ENCODE measurements at places on chromosomes 6 and 20.

- DNase-seq: no peak
These were observed 135.3 kb upstream of the BMP2 start for GRCh38 chr20:6632187-6632586.

GRCh38 chr6:53503060-53503459, 41.8 kb downstream of the GCLC start:
- no peak for DNase-seq

- no peak for DNase-seq
These were observed 187.7 kb downstream of the ZDHHC14 start for GRCh38 chr6:157568702-157569101.

DNA sequence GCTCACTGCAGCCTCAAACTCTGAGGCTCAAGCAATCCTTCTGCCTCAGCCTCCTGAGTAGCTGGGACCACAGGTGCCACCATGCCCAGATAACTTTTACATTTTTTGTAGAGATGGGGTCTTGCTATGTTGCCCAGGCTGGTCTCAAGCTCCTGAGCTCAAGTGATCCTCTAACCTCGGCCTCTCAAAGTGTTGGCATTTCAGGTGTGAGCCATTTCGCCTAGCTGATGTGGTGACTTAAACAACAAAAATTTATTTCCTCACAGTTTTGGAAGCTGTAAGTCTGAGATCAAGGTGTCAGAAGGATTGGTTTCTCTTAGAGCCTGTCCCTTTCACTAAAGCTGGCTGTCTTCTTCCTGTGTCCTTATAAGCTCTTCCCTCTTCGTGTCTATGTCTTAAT, 15.0 kb upstream of the JARID2 start:
- no peak for DNase-seq

DNA sequence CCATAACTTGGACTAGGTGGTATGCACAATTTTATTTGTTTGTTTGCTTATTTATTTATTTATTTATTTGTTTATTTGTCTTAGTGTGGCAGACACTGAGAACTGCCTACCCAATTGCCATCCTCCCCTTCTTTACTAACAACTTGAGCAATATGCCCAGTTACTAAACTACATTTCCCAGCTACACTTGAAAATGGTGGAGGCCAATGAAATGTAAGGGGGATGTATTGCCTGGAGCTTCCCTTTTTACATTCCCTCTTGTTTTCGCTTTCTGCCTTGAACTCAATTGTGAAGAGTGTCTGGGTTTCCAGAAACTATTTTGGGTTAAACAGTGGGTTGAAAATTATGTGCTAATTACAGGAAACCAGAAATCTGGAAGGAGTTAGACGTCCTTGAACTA, 152.7 kb upstream of the FKBP1C start:
- no peak for DNase-seq

- no peak for DNase-seq
These were observed 11.5 kb upstream of the SCP2D1 start for GRCh38 chr20:18802012-18802634.

DNA sequence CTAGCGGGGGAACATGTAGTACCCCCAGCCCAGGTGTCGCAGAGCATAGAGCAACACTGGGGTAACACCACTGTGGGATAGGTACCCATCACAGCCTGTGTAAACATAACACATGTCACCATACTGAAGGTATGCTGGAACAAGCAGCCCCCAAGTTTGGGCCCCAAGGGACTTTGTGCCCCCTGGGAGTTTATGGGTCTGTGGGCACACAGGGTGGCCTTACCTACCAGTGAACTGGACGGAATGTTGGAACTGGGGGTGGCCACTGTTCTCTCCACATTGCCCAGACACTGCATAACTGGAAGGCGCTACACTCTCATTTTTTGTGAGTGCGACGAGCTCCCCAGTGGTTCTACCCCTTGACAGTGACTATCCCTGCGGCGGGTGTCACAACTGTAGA, 28.5 kb downstream of the HDDC2 start:
- no peak for DNase-seq

- DNase-seq: no peak
These were observed 112.8 kb upstream of the ARMC2 start for GRCh38 chr6:108735310-108736001.

DNA sequence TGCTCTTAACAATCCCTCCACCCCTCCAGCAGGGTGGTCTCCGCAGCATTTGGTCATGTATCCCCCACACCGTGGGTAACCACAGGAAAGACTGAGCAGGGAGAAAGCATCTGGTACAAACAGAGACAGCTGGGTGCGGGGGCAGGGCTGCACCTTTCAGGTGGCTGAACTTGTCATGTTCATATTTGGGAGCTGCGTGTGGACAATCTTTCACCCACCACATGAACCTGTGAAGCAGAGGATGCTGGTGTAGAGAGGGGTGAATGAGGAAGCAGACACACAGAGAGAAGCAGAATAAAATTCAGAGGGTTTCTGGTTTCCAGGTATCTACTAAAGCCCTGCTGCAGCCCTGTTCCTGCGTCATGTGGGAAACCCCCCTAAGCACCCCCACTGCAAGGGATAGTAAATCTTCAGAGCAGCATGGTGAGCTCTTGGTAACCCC, 8.9 kb downstream of the GFOD1 start:
- DNase-seq: no peak

GRCh38 chr20:63162206-63162795, 53.6 kb downstream of the YTHDF1 start:
- DNase-seq: no peak

GRCh38 chr6:1703091-1703855, 93.6 kb downstream of the FOXC1 start:
- DNase-seq: no peak

- DNase-seq: no peak
These were observed 111.6 kb downstream of the TBC1D32 start for GRCh38 chr6:121222656-121223055.

GRCh38 chr20:11207749-11208502, 534.1 kb upstream of the JAG1 start:
- no peak for DNase-seq

GRCh38 chr6:24157886-24158285, 31.9 kb downstream of the NRSN1 start:
- no peak for DNase-seq
